ENCODE measurements at places on chromosomes 4 and X. TPM values are rescaled to one million over a fixed set of nuclear protein-coding genes. Genes with fewer than 3 reads are reported as not detected.

The NDP gene
- total RNA-seq: 0.28 TPM

The TLR2 gene
- total RNA-seq: 0.28 TPM

The ATP2B3 gene
- total RNA-seq: not detected

The F8A1 gene
- 1.1 TPM for total RNA-seq

The PNPLA4 gene
- total RNA-seq: 18.5 TPM

The NOX1 gene
- total RNA-seq: 0.14 TPM

The AFF2 gene
- under 0.01 TPM for total RNA-seq

The RPS6KA6 gene
- 12.7 TPM for total RNA-seq

The LONRF3 gene
- total RNA-seq: 0.28 TPM

The RAB39B gene
- 0.85 TPM for total RNA-seq

The HSFX1 gene
- total RNA-seq: 0.37 TPM

The BMPR1B gene
- 0.14 TPM for total RNA-seq

The GRPR gene
- total RNA-seq: under 0.01 TPM

The NDST3 gene
- total RNA-seq: not detected

The SERTM2 gene
- 2.3 TPM for total RNA-seq

The USP17L20 gene
- not detected for total RNA-seq

The MAGED4B gene
- total RNA-seq: 38.0 TPM

The PPP4R3C gene
- not detected for total RNA-seq

The TKTL2 gene
- not detected for total RNA-seq

The RIBC1 gene
- 0.74 TPM for total RNA-seq

The HSFX3 gene
- total RNA-seq: not detected

The PDE5A gene
- 134 TPM for total RNA-seq

The ADH1B gene
- total RNA-seq: 81.4 TPM

The VCX3A gene
- total RNA-seq: not detected

The PAGE2B gene
- total RNA-seq: 0.28 TPM

The CXCL6 gene
- total RNA-seq: 66.7 TPM

The LDB2 gene
- 44.7 TPM for total RNA-seq

The POU4F2 gene
- total RNA-seq: not detected

The SOWAHB gene
- total RNA-seq: not detected

The LIN54 gene
- total RNA-seq: 8.9 TPM

The SAGE1 gene
- under 0.01 TPM for total RNA-seq

The C4orf51 gene
- not detected for total RNA-seq

All from smooth muscle cell of bladder (primary cell).